T-helper 17 cell (primary cell): ENCODE measurements at places on chromosomes 16 and 17.
A peak's percentile ranks its signal among the peaks of the same experiment; 100 is the strongest.

GRCh38 chr17:69723741-69724140, 309.2 kb downstream of the MAP2K6 start:
- no peak for DNase-seq

DNA sequence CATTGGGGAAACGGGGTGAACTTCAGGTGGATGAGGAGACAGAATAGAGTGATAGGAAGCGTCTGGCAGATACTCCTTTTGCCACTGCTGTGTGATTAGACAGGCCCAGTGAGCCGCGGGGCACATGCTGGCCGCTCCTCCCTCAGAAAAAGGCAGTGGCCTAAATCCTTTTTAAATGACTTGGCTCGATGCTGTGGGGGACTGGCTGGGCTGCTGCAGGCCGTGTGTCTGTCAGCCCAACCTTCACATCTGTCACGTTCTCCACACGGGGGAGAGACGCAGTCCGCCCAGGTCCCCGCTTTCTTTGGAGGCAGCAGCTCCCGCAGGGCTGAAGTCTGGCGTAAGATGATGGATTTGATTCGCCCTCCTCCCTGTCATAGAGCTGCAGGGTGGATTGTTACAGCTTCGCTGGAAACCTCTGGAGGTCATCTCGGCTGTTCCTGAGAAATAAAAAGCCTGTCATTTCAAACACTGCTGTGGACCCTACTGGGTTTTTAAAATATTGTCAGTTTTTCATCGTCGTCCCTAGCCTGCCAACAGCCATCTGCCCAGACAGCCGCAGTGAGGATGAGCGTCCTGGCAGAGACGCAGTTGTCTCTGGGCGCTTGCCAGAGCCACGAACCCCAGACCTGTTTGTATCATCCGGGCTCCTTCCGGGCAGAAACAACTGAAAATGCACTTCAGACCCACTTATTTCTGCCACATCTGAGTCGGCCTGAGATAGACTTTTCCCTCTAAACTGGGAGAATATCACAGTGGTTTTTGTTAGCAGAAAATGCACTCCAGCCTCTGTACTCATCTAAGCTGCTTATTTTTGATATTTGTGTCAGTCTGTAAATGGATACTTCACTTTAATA, 7.0 kb upstream of the TMEM235 start:
- DNase-seq = no peak

- DNase-seq = no peak
These were observed 377.6 kb downstream of the CPPED1 start for GRCh38 chr16:12426122-12426521.

DNA sequence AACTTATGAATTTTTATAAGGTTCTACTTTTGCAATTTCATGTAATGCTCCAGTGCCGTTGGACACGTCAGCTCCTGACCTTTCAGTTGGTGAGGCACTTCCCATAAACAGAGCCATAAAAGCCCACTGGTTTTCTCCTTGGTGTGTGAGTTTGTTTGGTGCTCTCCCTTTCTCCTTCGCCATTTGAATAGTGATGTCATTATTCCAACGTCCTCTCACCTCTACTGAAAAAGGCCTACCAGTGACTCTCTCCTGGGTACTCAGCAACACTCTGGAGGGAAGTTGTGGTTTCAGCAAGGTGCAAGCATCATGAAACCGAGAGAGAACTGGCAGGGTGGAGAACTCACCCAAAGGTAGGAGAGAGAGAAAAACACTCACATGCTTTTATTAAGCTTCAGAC, 29.6 kb upstream of the HNF1B start:
- no peak for DNase-seq

DNA sequence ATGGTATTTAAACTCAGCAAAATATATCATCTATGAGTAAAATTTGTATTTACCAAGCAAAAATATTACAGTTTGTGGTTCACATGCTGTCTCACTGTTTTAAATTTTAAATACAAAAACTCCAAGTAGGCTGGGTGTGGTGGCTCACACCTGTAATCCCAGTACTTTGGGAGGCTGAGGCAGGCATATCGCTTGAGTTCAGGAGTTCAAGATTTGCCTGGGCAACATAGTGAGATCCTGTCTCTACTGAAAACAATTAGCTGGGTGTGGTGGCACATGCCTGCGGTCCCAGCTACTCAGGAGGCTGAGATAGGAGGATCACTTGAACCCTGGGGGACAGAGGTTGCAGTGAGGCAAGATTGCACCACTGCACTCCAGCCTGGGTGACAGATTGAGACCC, 37.3 kb downstream of the MAPT start:
- no peak for DNase-seq

DNA sequence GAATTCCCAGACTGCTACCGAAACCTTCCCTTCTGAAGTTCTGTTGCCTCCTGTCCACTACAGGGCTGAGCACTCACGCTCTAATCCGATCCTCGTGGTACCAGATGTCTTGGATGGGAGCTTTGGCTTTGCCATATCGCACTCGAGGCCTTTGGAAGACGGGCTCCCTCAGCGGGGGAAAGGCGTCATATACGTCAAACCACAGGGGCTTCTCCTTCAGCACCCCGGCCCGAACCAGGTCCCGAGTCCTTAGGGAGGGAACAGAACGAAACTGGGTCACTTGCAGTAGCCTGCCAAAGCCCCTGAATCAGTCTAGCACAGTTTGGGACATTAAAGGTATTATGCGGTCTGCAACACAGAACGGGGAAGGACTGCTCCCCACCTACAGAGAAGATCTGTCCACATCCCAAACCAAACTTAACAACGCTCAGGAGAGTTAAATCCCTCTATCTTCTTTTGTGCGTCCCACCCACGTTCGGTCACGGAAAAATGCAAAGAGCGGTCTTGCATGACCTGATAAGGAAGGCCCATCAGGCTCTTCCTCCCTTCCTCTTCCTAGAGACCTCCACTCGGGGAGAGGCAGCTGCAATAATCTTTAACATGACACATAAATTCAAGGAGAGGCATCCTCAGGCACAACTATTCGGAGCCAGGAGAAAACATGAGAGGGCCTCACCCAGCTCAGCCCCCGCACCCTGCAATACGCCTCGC, 526 bp downstream of the MRPS23 start:
- DNase-seq = no peak

GRCh38 chr16:70653809-70654771, 7.7 kb downstream of the IL34 start:
- peak; percentile 41 for DNase-seq
